Activated CD8-positive, alpha-beta memory T cell treated with anti-CD3 and anti-CD28 coated beads, Interleukin-2, amount 50 U/mL, for 48 hours (primary cell): ENCODE measurements at places on chromosomes 5 and 9.

DNA sequence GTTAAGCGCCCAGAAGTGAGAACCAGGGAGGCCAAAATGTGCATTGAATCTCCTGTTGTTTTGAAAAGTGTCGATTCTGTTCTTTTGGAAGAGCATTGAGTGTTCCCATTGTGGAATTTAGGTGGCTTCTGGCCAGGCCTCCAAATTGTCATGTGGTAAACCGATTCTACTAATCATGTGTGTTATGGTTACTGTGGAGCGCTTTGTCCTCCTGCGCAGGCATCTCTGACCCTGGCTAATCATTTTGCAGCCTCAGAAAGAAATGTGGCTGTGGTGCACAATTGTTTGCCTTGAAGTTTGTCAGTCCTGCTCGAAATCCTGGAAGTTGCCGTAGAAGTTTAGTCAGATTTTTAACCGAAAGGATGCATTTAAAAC is 121.3 kb downstream of the RASGRF2 start:
- DNase-seq, result no peak

- DNase-seq, result no peak
These were observed 43.9 kb upstream of the ALDH1A1 start for GRCh38 chr9:72996684-72997314.

DNA sequence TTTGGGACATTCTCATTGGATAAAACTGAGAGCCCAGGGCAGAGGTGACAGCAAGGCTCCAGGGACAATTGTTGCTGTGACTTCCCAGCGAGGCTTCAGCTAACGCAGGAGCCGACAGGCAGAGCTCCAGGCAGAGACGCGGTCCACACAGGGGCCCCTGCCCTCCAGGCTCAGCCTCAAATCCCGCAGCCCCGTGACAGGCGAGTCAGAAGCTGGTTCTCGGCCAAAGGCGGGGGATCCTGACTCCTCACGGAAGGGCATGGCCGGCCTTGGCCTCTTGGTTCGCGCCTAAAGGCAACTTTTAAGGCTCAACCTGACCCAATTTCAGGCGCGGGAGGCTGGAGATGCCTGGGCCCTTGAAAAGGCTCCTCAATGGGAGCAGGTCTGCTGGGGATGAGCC is 21.3 kb downstream of the SLC12A7 start:
- no peak for DNase-seq

GRCh38 chr5:134902071-134902801 is 2.7 kb upstream of the PCBD2 start:
- DNase-seq, result no peak

DNA sequence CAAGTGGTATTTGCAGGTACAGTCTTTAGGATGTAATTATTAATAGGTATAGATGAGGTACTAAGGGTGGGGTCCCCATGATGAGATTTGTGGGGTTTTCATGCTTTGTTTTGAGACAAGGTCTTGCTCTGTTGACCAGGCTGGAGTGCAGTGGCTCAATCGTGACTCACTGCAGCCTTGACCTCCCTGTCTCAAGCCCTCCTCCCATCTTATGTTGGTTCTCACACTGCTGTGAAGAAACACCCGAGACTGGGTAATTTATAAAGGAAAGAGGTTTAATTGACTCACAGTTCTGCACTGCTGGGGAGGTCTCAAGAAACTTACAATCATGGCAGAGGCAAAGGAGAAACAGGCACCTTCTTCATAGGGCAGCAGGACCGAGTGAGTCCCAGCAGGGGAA is 217.5 kb downstream of the CDK5RAP2 start:
- no peak for DNase-seq

DNA sequence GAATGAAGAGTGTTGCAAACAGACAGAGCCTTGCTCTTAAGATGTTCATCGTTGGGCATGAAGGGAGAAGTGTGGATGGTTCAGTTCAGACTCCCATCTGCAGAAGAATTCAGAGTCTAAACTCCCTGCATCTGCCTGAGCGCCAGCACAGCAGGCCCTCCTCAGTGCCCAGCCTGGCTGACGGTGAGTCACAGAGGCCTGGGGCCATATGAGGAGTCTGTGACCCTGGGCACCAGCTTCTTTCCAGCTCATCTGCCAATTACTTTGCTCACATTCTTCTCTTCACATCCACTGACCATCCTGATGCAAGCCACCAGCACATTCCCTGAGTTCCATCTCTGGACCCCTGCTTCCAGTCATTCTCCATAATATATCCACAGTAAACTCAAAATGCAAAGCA is 401.1 kb upstream of the TRPC7 start:
- DNase-seq, result no peak

- peak; percentile 12 for DNase-seq
These were observed 87.4 kb upstream of the SH3PXD2B start for GRCh38 chr5:172541773-172542136.

GRCh38 chr5:109030360-109031143 is 282.9 kb downstream of the FER start:
- DNase-seq, result no peak

DNA sequence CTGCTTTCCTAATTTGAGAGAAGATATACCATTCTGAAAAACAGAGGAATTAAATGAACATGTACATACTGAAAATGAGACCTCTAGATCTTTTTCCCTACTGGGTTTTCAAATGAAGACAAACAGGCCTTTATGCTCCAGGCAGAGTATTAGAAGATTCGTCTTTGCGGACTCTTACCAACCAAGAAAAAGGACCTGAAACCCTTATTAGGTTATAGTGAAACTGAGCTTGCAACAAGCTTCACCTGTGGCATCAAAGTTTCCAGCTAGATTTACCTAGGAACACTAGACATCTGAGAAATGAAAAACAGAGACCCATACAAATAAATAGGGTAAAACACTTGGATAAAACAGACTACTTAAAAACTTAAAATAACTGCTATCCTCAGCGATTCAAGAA is 46.3 kb downstream of the SMIM15 start:
- DNase-seq, result no peak

- DNase-seq, result peak; percentile 43
These were observed 138.0 kb downstream of the MTX3 start for GRCh38 chr5:79853028-79853427.

DNA sequence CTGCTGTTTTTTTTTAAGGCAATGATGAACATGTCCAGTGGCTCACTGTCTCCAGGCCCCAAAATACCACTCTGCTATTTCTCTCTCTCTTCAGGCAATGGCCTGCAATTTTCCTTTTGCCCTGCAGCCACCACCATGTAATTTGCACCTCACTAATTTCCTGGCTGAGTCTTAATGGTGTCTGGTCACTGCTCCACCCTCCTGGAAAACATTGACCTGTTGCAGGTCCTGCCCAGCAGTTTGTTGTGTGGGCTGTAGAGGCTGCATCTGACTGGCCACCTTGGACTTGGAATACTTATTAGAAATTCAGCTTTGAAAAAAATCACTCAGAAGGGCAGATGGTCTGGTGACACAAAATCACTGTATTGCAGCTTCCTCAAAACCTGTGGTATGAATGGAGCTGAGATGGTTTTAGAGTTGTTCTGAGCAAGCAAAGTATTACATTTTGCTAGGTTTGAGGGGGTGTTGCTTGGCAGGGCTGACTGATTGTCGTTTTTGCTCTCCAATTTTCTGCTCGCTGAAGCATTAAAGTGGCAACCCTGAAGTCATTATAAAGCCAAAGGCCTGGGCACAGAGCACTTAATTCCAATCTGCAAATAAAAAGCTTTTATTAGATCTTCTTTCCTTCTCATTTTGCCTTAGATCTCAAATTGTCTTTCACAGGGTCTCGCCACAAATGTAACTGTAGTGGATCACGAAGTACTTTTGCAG is 134.8 kb downstream of the TMEM174 start:
- DNase-seq, result no peak

DNA sequence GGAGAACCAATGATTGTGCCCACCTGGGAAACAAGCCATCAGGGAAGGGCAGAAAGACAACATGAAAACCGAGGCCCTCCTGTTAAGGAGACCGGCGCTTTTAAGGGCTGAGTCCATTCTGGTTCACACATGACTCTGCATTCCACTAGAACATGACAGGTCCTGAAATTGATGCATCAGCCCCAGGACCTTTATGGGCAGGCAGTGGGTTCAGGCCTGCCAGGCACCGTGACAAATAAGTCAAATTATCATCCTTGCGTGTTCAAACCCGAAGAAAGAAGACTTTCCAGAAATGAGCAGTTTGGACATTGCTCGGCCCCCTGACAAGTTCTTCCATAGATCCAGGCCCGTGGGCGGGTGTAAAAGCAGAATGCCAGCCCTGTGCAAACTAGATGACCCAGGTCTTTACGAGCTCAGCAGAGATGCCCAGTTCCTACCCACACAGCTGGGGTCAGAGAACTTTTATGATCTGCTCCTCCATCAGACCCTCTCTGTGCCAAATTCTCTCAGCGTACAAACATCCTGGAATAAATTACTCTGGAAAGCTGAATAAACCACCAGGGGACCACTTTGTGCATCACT is 295.5 kb upstream of the WWC1 start:
- no peak for DNase-seq

- DNase-seq, result no peak
These were observed 154.4 kb upstream of the COX7C start for GRCh38 chr5:86463339-86463738.

DNA sequence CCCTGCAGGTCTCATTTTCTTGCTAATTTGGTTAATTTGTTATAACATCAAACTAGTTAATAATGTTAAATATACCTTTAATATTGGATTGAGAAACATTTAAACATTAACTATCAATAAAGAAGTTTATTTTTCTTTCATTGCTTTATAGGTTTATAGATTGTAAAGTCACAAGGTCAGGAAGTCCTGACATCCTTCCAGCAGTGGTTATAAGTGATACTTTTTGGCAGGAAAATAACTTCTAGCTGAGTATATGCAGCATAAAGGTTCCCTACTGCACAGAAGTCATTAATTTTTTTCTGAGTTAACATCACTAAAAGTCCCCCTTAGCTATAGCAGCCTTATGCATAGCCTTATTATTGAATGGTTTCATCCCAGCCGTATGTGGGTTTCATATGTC is 85.5 kb downstream of the LNPEP start:
- no peak for DNase-seq

- no peak for DNase-seq
These were observed 146.3 kb downstream of the SNCAIP start for GRCh38 chr5:122458278-122458872.

DNA sequence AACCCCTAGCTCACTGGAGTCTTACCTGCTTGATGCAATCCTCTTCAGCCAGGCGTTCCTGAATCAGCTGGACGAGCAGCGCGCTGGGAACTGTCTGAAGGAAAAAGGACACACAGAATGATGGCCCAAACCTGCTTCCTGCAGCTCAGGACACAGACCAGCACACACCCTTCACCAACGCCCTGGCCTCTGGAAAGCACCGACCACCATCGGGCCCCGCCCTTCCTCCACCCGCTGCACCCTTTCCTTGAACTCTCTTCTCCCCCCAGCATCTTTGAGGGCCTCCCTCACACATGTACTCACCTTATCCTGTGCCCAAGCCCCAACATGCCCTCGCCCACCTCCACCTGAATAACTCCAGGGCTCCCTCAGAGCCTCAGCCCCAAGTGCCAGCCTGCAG is 23.3 kb downstream of the AK8 start:
- no peak for DNase-seq

GRCh38 chr5:74889523-74890105 is 23.4 kb upstream of the FAM169A start:
- DNase-seq, result no peak

- no peak for DNase-seq
These were observed 33.3 kb upstream of the RORB start for GRCh38 chr9:74463825-74464224.

DNA sequence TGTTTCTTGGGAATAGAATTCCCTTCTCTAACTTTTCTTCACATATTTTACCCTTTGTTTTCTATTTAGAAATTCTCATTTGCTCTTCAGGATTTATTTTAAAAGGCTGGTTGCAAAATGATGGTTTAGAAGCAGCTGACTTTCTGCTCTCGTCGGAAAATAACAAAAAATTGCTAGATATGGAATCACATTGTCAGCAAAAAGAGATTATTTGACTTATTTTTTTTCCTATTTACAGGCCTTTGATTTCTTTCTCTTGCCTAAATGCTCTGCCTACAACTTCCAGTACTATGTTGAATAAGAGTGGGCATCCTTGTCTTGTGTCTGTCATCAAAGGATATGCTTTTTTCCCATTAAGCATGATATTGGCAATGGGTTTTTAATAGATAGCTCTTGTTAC is 1619.1 kb upstream of the ACO1 start:
- DNase-seq, result no peak

DNA sequence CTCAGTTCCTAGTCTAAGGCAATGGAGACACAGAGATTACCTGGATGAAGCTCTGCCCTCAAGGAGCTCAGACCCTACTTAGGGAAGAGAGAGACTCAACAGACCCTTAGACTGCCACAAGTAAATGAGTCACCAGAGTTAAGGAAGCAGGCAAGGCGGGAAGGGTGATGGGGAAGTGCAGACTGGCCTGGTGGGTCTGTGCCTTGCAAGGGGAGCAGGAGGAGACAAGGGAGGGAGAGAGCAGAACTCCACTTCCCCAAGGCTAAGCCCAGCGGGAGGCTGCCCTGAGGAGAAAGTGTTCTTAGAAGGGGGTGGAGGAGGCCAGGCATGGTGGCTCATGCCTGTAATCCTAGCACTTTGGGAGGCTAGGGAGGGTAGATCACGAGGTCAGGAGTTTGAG is 83.7 kb downstream of the HRH2 start:
- peak; percentile 18 for DNase-seq

DNA sequence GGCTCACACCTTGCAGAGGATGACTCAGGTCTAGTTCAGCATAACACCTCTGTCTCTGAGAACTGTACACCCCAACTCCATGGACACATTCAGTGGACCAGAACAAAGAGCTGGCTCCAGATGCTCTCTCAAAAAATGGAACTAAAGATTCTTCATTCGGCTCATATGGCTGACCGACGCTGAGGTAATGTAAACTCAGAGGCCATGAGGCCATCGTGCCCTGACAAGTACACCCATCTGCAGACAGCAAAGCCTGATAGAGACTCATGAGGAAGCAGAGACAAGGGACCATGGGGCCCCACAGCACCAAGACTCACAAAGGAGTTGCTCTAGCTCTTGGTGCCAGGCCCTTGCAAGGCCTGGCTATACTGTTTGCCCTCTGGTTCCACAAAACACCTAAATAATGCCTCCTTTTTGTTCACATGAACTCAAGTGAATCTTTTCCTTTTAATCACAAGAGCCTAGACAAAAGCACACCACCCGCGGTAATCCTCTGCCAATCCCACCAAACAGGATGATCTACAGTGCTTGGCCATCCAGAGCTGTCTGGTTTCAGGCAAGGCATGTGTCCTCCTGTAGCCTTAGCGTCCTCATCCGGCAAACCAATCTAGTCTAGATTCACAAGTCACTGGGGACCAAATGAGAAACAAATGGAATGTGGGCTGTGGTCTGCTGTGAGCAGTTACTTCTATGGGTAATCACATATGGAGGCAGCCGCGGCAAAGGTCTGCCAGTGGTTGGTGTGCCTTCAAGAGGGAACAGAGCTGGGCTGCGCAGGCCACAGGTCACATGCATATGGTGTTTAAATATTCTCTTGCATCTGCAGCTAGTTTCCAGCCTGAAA is 22.7 kb downstream of the MED27 start:
- DNase-seq, result no peak

GRCh38 chr5:10480237-10480985 is 38.7 kb downstream of the ROPN1L start:
- DNase-seq, result no peak

GRCh38 chr5:38518341-38518740 is 38.1 kb downstream of the LIFR start:
- DNase-seq, result no peak
